ENCODE measurements at places on chromosomes 11 and 22.
A peak's percentile ranks its signal among the peaks of the same experiment; 100 is the strongest.

- no peak for DNase-seq
Measured at GRCh38 chr11:115238791-115239190, 265.4 kb downstream of the CADM1 start.

- DNase-seq = no peak
Measured at GRCh38 chr11:102666331-102666957, 39.1 kb downstream of the MMP27 start.

- no peak for DNase-seq
Measured at GRCh38 chr11:34869425-34869824, 46.8 kb downstream of the APIP start.

DNA sequence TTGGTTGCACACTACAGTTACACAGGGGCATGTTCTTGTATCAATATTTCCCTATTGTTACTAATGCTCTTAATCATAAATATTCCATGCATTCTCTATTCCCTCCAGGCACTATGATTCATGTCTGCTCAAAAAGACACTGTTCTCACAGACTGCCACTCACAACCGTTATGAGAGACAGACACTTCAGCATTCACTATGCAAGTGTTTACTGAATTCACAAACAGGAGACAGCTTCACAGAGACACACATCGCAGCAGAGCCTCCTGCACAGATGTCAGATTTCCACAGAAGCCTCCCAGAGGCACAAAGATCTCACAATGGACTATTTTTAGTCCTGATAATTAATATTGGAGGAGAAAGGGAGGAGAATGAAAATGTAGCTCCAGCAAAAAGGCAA lies 930.4 kb downstream of the OPCML start:
- no peak for DNase-seq

- DNase-seq = peak; percentile 71
Measured at GRCh38 chr22:38176170-38176741, 5.4 kb downstream of the PLA2G6 start.

Data from cortex of kidney (tissue), 1 donor.